Fibroblast of skin of back (primary cell): ENCODE measurements at places on chromosomes 7 and 10.
A peak's percentile ranks its signal among the peaks of the same experiment; 100 is the strongest.

DNA sequence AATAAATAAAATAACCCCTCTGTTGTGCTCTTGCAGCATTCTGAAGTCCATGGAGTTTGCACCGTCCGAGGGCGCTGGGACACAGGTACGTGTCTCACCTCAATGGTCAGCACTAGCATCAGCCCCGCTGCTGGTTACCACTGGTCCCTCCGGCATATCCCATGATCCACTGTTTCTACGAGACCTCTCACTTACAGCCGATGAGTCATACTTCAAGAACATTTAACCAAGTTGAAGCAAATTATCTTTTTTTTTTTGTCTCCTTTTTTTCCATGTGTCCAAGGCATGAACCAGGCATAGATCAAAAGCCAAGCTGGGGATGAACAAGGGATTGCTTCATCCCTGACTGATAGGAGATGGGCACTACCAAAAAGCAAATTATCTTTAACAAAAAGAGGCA is 92.9 kb upstream of the SH2B2 start:
- peak; percentile 4 for DNase-seq

- DNase-seq: no peak
These were observed 46.6 kb upstream of the PODXL start for GRCh38 chr7:131602994-131603372.

DNA sequence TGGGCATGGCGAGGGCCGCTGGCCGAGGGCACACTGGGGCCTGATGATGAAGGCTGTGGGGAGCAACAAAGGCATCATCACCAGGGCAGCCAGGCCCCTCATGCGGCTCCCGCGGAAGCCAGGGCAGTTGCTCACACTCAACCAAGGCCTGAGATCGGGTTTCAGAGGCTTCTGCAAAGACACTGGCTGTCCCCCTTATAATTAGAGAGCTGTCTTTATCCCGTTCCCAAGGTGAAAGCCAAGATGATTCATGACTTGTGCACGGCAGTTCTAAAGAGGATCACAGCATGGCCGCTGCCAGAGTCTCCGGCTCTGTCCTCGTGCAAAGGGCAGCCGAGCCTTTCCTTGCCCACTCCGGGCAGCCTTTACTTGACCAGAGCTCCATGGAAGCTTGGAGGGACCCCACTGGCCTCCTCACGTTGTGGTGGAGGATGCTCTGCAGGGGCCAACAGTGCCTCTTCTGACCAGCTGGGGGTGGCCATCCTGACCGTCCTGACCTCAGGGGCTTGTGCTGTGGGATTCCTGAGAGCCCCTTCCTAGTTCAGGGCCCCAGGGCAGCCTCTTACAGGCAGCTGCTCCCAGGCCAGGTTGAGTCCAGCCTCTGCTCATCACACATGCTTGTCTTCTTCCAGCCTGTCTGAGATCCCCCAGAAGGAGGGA is 82.3 kb downstream of the PRKAG2 start:
- DNase-seq: peak; percentile 40

DNA sequence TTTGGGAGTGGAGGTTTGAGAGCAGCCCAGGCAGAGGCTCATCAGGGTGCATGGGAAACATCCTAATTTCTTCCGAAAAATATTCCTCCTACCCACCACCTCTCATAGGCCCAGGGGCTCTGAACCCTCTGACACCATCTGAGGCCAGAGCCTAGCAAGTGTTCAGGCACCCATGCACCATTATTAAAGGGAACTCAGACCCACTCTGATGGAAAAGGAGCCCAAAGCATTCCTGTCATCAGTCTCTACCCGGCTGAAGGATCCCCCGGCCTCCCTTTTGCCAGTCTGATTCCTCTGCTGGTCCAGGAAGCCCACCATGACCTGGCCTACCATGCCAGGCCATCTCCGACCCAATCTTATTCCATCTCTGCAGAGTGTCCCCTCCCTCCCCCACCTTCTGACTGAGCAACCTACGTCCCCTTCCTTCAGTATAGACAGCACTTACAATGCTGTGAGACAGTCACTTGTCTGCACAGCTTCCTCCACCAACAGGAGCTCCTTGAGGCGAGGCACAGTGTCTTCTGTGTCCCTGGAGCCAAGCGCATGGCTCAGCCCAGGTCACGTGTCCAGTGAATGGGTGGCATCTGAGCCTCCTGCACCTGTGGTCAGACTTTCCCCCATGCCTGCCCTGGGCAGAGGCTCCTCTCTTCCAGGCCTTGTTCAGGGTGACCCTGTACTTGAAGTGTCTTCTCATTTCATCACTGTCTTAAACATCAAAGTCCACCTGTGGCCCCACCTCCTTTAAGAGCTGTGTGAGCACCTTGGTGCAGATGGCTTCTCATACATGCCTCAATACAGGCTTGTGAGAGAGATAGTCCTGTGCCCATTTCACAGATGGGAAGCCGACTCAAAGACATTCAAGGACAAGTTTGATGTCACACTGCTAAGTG is 889 bp upstream of the GPR15LG start:
- no peak for DNase-seq

DNA sequence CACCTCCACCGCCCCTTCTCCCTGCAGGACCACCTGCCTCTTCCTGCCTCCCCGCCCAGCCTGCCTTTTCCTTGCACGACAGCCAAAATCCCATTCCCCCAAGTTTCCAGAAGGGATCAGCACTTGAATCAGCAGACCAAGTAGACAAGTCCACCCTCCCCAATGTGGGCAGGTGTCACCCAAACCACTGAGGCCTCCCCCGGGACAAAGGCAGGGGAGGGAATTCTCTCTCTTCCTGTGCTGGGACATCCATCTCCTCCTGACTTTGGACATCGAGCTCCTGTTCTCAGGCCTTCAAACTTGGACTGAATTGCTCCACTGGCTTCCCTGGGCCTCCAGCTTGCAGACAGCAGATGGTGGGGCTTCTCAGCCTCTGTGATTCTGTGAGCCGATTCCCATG is 21.6 kb upstream of the PSMG3 start:
- no peak for DNase-seq

DNA sequence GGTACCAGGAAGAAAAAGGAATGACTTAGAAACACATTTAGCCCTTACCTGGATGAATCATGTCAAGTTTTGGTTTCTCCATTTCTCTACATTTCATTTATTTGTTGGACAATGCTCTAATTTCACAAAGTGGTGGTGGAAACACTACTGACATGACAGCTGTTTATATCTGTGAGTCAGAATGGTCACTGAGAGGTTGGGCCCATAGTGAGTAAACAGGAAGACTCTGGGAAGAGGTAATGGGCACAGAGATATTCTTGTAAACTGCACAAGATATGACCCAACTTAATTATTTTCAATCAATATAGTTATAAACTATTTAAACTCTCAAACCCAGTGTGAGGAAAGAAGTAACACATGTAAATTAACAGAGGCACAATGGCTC is 176.3 kb upstream of the MEOX2 start:
- no peak for DNase-seq

GRCh38 chr7:110960811-110961210 is 130.1 kb upstream of the LRRN3 start:
- peak; percentile 67 for DNase-seq

DNA sequence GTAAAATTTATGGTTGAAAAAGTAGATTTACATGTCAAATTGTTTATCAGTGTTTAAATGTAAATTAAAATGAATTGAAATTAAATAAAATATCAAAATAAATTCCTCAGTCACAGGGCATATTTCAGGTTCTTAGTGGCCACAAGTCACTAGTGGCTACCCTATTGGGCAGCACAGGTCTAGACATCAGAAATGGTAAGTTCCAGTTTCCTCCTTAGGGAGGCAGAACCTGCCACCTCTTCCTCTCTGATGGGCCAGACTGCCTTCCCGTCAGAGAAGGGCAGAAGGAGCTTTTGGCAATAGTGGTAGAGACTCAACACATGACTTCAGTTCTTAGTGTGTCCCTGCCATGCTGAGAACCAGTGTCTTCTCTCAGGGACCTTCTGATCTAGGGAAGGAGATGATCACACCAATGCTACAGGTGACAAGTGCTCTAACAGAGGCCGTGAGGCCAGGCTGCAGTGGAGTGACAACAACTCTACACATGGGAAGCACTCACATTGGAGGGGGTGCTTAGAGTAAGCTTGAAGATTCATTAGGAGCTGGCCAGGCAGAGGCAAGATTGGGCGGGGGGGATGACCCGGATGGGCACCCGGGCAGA is 14.4 kb upstream of the PCBD1 start:
- no peak for DNase-seq

GRCh38 chr7:15821484-15822427 is 135.3 kb upstream of the MEOX2 start:
- no peak for DNase-seq

GRCh38 chr7:27409776-27410175 is 167.2 kb downstream of the EVX1 start:
- DNase-seq: no peak

- DNase-seq: no peak
These were observed 78.3 kb downstream of the PRTFDC1 start for GRCh38 chr10:24874133-24874532.

- DNase-seq: peak; percentile 81
These were observed 93.8 kb downstream of the PRTFDC1 start for GRCh38 chr10:24858288-24859270.

DNA sequence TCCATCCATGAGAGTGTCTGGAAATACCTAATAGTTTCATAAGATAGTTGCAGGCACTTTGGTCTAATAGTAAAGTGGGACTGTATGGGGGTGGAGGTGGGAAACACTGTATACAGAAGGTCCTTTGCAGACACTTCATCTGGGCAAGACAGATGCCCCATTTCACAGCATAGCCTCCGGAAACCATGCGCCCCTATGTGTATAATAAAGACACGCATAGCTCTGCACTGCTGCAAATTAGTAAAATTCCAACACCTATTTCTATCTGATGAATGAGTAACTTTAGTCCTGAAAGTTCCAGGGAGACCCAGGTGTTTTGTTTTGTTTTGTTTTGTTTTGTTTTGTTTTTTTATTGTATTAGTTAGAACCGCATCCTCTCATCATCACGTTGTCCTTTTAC is 187.1 kb downstream of the CREB5 start:
- DNase-seq: no peak

DNA sequence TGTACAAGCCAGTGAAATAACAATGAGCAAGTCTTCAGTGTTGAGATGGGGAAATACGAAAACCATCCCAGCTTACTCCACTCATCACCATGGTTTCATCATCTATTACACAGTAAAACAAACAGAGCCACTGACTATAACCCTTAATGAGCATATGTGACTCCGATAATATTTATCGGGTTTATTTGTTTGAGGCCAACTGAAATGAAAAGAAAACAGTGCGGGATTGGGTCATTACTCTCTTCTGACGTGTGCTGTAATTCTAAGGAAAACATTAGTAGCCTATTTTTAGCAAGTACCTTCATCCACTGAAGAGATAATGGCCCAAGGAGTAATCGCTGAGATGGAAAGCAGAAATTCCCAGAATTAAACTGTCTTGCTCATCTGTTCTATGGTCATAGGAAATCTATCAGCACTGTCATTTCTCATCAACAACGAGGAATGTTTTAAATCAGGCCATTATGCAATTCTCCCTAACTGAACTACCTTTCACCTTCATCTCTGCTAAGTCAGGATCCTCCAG is 716.5 kb downstream of the INHBA start:
- peak; percentile 97 for DNase-seq
